NCI-H2171 treated with DMSO at 0.1 percent for 48 hours (cell line): ENCODE measurements at places on chromosomes 2 and 18.
A peak's percentile ranks its signal among the peaks of the same experiment; 100 is the strongest.

DNA sequence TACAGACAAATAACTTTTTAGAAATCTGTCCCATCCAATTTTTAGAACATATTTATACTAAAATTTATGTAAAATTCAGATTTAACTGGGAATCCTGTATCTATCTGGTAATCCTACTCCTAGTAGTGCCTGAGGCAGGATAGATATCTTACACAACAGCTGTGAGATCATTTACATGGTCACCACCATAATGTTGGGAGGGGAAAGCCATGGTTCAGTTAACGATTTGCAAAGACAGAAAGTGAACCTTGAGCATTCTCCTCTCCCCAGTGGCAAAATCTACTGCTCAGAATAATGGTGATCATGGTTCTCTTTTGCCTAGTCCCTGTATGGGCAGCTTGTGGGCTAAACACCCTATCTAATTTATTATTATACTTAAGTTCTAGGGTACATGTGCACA is 7.7 kb upstream of the TMEM247 start:
- DNase-seq = peak; percentile 22

GRCh38 chr2:31384771-31385276 is 29.7 kb downstream of the XDH start:
- no peak for DNase-seq

DNA sequence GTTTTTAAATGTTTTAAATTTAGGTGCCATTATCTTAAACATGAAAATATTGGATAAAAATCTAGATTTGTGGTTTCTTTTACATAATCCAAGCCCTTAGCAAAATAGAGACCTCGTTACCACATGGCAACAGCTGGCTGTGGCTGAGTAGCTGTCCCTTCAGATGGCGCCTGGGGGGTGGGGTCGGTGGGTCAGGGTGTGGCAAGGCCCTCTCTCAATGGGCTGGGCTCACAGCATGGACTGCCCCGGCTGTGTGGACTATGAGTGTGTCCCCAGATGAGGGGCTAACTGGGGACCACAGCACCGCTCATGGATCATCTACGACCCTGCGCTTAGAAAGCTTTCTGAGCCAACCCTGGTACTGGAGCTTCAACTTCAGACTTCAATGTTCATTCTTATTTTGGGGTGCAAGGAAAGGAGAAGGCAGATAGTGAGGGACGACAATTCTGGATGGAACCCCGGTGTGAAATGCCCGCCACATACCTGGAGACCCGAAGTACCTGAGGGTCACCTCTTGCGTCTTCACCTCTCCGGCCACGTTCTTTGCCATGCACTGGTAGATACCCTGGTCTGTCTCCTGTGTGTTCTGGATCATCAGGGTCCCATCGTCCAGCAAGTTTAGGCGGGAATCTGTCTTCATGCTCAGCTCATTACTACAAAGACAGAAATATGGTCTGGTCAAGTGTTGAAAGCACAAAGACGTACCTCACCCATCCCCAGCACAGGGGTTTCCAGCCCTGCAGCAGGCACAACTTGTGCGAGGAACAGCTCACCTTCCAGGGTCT is 71.0 kb downstream of the PXDN start:
- DNase-seq = no peak

- no peak for DNase-seq
These were observed 258.9 kb downstream of the METTL4 start for GRCh38 chr18:2312440-2312839.

- no peak for DNase-seq
These were observed 203.5 kb downstream of the LPIN1 start for GRCh38 chr2:11949732-11950523.

- DNase-seq = no peak
These were observed 688.8 kb upstream of the PIK3C3 start for GRCh38 chr18:41266204-41266603.

- DNase-seq = no peak
These were observed 18.6 kb upstream of the KLF7 start for GRCh38 chr2:207184348-207184747.

- no peak for DNase-seq
These were observed 43.2 kb downstream of the PARD6G start for GRCh38 chr18:80204142-80204541.

GRCh38 chr2:20450201-20450999 is 3.5 kb downstream of the RHOB start:
- DNase-seq = no peak

- DNase-seq = no peak
These were observed 277.5 kb downstream of the PRKCE start for GRCh38 chr2:45928946-45929345.

GRCh38 chr2:37851428-37851827 is 73.7 kb upstream of the RMDN2 start:
- DNase-seq = no peak

DNA sequence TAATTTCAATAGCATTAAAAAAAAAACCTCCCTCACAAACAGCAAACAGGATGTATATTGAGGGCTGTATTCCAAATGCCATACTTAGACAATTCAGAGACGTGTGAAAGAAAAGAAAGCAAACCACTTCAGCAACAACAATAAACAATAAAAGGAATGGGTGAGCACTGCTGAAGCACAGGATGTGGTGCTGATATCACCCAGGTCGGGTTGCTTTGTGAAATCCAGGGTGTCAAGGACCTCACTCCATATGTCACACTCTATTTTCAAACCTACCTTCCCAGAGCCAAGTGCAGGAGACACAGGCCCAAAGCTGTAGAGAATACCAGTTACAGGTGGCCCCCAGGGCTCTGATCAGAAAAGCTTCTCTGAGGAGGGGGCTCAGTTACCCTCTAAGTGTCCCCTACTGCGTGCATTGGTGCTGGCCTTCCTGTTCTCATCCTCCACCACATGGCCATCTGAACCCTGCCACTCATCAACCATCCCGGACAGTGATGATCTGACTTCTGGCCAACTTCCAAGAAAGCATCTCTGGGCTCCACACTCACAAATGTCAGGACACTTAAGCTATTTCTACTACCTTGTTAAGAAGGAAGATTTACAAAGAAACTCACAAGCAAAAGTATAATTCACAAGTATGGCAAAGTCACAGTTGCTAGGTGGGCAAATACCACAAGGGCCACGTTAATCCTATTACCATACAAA is 363.0 kb downstream of the SS18 start:
- peak; percentile 38 for DNase-seq

- peak; percentile 31 for DNase-seq
These were observed 452 bp downstream of the RAPH1 start for GRCh38 chr2:203534621-203535077.

DNA sequence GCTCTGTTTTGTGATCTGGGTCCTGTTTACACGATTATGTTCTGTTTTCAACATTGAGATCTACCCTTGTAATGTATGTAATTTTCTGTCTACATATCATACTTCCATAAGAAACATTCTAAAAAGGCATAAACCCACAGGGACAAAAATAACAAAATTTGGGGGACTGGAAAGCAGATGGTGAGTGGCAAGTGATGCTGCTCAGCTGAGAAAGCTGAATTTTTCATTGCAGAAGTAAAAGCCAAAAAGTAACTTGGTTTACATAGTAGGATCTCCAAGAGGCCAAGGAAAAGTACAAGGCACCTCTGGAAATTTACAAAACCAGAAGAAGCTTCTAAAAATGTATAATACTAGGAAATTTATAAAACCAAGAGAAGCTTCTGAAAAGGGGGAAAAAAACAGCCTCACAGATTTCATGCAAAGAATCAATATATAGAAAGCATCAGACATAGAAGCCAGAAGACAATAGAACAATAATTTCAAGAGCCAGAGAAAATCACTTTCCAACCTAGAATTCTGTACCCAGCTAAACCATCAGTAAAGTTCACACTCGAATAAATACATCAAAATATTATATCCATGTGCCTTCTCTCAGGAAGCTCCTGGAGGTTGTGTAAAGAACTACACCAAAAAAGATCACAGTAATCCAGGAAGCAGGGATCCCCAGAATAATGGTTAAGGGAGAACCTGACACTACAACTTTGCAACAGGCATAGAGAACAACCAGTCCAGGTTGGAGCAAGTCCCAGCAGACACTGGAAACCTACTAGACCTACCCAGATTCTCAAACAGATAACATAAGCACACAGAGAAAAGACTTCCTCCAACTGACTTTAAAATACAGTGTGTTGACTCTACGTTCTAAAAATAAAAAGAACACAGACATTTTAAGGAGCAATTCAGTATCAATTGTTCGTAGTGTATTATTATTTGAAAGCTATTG is 401.7 kb upstream of the HS6ST1 start:
- DNase-seq = no peak

GRCh38 chr2:230947908-230948365 is 22.9 kb upstream of the GPR55 start:
- no peak for DNase-seq

DNA sequence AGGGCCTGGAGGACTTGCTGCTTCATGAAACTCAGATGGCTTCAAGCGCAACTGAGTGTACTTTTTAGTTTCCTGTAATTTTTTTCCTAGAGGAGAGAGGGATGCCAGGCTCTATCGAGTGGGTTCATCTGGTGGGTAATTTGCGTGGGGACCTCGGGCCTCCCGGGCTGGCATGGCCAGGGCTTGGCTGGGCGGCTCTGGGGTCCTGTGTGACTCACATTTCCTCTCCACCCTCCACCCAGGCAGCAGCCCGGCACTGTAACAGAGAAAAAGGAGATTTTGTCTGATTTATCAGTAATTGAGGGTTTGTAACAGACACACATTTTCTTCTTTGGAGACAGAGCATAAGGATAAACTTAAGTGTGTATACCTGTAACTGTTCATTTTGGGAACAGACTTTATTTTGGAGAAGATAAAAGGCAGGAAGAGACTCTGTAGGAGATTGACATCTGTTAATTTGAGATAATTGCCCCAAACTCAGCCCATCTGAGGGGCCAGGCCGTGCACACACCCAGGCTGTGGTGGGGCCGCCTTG is 64.3 kb downstream of the NFATC1 start:
- DNase-seq = no peak
